Caki2 (cell line): ENCODE measurements at places on chromosomes 6 and 20. TPM values are rescaled to one million over a fixed set of nuclear protein-coding genes. Genes with fewer than 3 reads are reported as not detected.
A peak's percentile ranks its signal among the peaks of the same experiment; 100 is the strongest.

NRSN1 gene
- not detected in 2 replicates for total RNA-seq

GABRR1 gene
- 0.61 TPM in 1 of 2 replicates, not detected in the other for total RNA-seq

RGS17 gene
- 9.3 and 14.4 TPM in 2 replicates for total RNA-seq

ZNF334 gene
- total RNA-seq = 0.24 TPM in 1 of 2 replicates, not detected in the other

SYTL3 gene
- 17.4 and 24.3 TPM in 2 replicates for total RNA-seq

PEDS1 gene
- 31.7 and 34.1 TPM in 2 replicates for total RNA-seq

FERMT1 gene
- total RNA-seq = 7.7 and 25.2 TPM in 2 replicates

SLC17A1 gene
- total RNA-seq = 0.24 and 0.64 TPM in 2 replicates

STMND1 gene
- total RNA-seq = not detected in 2 replicates

PAK5 gene
- not detected in 2 replicates for total RNA-seq

GRM1 gene
- total RNA-seq = 0.20 and 0.41 TPM in 2 replicates

DNA sequence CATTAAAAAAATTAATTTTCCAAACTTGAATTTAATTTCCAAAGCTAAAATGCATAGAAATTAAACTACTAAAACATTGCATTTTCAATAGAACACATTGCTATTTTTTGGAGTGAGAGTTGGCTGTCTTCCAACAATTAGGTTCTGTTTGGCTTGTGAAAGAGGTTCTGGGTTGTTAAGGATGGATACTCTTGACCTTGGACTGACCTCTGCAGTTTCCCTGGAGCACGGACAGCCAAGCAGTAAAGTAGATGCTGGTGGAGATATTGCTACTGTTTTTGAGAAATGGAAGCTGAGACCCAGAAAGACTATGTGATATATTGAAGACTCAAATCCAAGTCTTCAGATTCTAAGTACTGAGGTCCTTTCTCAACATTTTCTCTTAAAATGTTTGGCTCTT, 95.9 kb upstream of the CHD6 start:
- DNase-seq = no peak

GRCh38 chr6:126188279-126188909, 151.5 kb upstream of the CENPW start:
- peak; percentile 9 for DNase-seq

GRCh38 chr6:101486124-101486523, 92.6 kb downstream of the GRIK2 start:
- DNase-seq = no peak

GRCh38 chr6:30101444-30102413, 11.2 kb downstream of the TRIM31 start:
- DNase-seq = peak; percentile 80

DNA sequence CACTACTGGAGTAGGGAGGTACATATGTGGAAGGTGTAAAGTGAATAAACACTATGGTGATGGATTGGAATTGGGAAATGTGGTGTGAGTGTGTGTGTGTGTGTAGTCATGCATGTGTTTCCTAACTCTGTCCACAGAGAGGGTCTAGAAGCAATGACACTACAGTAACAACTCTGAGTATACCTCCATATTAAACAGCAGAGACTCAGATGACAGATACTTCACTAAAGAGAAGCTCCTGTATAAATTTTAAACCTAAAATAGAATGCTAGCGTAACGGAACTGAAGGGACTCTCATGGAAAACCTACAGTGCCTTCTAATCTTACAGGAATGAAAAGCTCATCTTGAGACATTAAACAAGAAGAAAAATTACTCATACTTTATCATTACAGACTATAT, 150.5 kb downstream of the SLC16A10 start:
- DNase-seq = no peak

DNA sequence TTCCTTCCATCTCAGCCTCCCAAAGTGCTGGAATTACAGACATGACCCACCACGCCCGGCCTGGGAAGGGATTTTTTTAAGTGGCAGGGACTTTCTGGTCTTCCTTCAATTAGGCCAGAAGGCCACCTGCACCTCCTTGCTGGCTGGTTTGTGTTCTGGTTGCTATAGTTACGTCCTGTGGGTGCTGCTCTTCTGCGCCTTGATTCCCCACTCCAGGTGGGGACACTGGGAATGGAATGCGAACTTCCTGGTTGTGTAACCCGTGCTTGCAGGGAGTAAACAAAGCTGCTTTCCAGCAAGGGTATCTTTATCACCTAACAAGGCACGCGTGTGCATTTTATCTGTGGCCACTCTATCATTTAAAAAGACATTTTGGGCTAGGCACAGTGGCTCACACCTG, 117.7 kb downstream of the PLEKHG1 start:
- DNase-seq = no peak

DNA sequence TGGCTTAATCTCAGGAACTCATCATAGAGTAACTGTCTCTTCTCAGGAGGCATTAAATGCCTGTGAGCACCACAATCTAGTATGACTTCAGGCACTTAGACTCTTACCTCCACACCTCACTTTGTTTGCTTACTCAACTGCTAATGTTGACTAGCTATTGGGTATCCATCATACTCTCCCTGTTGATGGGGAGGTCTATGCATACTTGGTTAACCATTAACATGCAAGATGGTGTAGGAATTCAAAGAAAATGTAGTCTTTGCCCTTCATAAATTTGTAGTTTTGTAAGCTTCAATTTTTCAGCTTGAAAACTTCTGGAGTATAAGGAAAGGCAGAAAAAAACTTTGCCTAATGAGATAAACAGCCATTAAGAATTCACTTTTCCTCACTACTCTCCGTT, 501.0 kb upstream of the MARCKS start:
- DNase-seq = no peak

- peak; percentile 74 for DNase-seq
Measured at GRCh38 chr6:165605901-165606739, 56.9 kb downstream of the PDE10A start.

- no peak for DNase-seq
Measured at GRCh38 chr20:51710361-51710894, 57.8 kb downstream of the ATP9A start.

DNA sequence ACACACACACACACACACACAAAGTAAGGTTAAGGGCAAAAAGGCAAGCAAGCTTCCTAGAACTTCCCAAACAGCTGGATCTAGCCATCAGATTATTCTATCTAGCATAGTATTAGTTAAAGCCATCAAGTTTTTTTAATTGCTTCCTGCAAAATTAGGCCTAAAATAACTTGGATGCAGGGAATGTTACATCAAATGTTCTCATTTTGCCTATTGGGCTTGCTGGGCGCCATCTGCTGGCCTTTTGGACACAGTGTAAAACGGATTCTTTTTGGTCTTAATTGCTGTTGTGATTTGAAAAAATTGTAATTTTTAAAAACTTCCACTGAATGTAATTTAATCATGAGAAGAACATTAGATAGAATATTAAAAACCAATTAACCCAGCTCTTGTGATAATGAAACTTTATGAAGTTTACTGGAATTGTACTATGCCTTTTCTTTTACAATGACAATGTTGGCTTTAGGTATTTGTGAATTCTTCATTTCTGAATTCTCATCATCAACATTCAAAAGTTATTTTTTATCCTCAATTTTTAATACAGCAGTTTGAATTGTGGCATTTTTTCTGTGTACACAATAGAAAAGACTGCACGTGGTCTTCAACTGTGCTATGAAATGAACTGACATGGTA, 6.8 kb downstream of the MKKS start:
- peak; percentile 63 for DNase-seq

GRCh38 chr20:32536851-32537656, 48.1 kb downstream of the NOL4L start:
- DNase-seq = no peak

DNA sequence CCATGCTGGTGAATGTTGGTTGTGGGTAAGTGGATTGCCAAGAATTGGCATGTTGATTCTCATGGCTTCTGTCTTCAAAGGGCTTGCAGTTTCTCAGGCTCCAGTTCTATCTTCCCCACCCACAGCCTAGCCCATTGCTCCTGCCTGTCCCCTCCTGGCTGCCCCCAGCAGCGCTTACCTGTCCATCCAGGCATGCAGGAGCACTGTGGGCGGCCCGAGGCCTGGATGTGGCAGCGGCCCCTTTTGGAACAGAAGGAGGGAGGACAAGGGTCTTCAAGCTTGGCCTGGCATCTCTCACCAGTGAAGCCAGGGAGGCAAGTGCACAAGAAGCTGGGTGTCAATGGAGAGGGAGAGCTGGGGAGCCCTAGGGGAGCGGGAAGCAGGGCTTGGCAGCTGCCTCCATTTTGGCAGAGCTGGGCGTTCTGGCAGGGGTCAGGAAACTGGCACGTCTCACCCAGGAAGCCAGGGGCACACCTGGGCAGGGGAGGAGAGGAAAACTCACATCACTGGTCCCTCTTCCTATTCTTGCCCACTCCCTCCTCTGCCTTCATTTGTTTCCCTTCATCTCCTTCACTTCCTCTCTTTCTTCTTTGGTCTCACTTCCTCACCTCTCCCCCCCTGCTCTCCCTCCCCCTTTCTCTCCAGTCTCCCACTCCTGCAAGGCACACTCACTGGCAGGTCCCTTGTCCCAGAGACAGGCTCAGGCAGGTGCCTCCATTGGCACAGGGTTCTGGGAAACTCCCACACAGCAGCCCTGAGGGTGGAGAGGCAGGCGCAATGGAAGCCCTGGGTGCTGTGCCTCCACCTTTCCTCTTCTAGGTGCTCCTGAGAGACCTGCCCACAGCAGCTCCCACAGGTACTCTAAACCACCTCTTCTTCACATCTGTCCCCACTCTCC, 1.3 kb downstream of the NOTCH4 start:
- DNase-seq = no peak

- no peak for DNase-seq
Measured at GRCh38 chr20:32589256-32589655, 4.1 kb upstream of the NOL4L start.

DNA sequence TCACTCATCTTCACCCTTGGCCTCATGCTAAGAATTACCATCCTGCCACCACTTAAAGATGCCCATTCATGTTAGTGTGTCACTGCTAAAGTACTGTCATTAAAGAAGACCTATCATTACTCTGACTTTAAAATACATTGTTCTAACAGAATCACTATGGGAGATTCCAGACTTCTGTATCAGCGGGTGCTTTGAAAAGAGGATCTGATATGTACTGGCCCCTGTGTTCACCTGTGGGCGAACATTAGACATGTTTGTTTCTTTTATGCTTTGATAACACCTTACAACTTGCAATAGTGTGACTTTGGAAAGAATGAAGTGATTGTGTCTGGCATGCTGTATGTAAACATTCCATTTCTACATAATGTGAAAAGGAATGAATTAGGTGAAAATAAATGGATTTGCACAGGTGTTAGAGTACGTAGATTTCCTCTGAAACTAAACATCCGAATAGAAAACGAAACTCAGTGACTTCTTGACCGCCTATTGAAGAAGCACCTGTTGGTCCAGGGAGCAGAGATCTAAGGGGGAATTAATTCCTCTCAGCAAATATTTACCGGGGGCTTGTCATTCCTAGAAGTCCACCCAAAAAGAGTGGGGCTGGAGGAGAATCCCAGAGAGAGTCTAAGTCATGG, 132.3 kb downstream of the CARMIL1 start:
- DNase-seq = no peak

DNA sequence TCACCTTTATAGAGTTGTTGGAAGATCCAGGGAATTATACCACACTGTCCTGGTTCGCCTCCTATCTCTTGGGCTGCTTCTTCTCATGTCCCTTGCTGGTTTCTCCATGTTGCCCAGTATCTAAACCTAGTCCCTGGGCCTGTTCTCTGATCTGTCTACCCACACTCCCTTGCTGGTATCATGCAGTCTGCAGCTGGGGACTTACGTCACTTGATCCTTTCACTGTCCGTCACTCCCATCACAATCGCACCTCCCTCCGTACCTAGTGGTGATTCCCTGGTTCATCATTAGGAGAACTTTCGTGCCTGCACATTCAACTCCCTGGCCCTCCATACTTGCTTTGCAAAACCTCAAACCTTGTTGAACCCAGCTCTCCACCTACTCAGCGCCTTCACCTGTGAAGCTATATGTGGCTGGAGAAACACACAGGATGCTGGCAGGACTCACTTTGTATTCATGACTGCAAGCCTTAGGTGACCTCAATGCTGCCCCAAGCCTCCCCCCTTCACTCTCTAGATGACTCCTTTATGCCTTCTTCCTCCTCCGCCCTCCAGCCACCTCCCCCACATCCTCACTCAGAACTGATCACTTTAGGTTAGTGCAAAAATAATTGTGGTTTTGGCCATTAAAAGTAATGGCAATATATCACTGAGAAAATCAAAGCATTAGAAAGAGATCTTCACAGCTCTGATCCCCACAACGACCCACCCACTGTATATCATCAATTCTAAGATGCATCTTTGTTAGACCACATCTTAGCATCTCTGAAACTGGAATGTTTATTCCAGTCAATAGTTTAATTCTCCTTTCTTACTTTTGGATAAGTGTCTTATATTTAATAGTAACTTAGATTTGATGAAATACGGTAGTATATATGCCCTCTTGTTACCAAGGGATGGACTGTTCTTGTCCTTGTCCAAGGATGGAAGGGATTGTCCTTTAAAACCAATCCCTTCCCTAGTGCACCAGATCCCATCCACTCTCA, 26.4 kb downstream of the GDAP1L1 start:
- DNase-seq = no peak

- peak; percentile 50 for DNase-seq
Measured at GRCh38 chr20:36439040-36439730, 102.1 kb upstream of the MYL9 start.

DNA sequence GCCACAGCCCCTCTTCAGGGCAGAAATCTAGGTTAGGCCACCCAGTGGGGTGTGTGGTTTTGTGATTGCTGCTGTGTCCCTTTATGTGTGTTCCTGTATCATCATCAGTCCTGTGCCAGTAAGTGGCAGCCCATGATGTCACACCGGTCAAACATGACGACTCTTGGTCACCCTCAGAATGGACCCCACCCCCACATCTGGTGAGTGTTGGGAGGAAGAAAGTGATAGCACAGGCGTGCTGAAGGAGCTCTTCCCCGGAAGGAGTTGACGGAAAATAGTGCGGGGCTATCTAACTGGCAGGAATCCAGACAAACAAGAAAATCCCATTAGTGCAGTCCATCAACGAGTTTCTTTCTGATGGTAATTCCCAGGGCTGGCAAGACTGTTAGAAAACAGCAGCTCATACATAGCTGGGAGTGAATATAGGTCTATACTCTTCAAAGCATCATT, 33.4 kb upstream of the IL17A start:
- DNase-seq = no peak

- no peak for DNase-seq
Measured at GRCh38 chr6:149079456-149079855, 238.1 kb upstream of the TAB2 start.

DNA sequence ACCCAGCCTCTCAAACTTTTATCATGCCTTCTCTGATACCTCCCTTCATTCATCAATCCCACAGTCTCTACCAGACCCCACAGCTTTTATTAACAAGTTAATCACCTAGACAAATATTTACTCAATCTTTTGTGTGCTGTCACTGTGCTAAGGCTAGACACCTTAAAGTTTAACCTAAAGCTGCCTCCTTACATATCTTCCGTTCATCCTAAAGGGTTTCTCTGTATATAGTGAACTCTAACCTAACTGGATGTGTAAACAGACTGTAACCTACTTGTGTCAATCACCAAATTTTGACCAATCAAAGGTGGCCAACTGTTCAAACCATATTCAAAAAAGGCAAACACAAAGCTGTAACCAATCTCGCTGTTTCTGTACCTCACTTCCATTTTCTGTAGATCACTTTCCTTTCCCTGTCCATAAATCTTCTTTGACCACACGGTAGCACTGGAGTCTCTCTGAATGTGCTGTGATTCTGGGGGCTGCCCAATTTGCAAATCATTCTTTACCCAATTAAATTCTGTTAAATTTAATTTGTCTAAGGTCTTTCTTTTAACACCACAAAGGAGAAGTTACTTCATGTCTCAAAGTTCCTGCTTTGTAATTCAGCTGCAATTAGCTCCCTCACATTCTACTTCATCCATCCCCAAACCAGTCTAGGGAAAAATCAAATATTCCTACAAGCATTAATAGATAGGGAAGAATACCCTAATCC, 72.5 kb downstream of the ARHGAP18 start:
- DNase-seq = peak; percentile 42
